ENCODE measurements at places on chromosomes 6 and 20.

DNA sequence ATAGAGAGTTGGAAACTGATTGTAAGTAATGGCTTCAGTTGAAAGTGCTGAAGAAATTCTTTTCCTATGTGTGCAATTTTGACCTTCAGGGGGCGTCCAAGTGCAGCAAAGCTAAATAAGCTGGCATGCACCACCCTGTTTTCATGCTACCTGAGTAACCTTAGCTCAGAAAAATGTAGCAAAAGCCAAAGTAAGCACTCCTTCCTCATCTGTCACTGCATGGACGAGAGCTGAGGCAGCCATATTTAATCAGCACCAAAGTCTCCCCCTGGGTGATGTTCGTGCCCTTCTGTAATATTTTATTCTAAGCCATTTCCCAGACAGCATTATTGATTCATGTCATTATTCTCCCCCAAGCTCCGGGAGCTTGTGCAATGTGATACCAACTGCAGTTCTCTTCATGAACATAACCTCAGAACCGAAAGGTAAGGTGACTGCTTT lies 123.1 kb downstream of the RPS12 start:
- no peak for DNase-seq

DNA sequence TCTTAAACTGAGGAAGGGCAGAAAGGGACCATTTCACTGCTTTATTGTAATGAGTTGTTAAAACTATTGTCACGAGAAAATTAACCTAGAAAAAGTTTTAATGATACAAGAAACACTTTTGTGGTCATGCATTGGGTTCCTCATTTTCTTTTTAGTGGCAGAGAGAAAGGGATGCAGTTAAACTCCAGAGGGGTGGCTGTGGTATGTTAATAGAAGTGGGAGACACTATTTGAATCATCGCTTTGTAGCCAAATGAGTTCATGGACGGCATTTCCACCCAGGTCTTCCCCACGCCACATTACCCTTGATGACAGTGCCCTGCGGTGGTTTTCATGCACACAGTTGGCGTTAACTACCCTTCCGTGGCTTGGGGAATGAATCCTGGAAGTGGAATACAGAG lies 235.6 kb downstream of the PLCB1 start:
- DNase-seq = no peak

GRCh38 chr6:162728197-162728596 lies 423 bp downstream of the PACRG start:
- no peak for DNase-seq

DNA sequence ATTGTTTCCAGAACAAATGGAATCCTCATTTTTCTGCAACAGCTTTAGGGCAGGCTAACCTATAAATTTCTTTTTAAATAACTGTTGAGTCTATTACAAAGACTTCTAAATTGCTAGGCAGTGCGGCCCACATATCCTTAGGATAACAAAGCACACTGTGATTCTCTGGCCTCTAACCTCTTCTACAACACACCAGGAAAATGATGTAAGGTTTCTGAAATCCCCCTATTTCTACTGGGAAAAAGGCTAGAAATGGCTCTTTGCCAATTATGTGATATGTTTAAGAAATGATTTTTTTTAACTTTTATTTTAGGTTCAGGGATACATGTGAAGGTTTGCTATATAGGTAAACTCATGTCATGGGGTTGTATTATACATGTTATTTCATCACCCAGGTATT lies 17.3 kb upstream of the NT5E start:
- no peak for DNase-seq

DNA sequence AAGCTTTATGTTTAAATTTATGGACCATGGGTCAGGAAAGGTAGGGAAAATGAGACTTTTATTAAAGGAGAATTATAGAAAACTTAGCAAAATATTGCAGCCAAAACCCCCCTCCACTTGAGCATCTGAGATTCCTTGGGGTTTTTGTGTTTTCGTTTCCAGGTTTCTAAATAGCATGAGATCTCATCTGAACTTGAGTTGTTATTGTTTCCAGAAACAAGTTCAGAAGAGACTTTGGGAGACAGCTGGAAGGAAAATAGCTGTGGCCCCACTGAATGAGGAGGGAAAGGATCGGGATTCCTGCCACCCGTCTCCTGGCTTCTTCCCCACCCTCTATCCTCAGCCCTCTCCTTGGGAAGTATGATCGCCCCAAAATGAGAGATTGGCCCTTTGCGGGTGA lies 75.5 kb downstream of the TBC1D7 start:
- no peak for DNase-seq

GRCh38 chr6:8506126-8506525 lies 70.8 kb upstream of the SLC35B3 start:
- DNase-seq = no peak

GRCh38 chr6:294656-295565 lies 2.6 kb downstream of the DUSP22 start:
- no peak for DNase-seq

- peak; percentile 20 for DNase-seq
Measured at GRCh38 chr6:101116337-101116736, 235.2 kb upstream of the ASCC3 start.

GRCh38 chr20:8196096-8196495 lies 64.0 kb downstream of the PLCB1 start:
- no peak for DNase-seq

GRCh38 chr6:35392111-35392702 lies 49.8 kb downstream of the PPARD start:
- no peak for DNase-seq
